Activated naive CD4-positive, alpha-beta T cell (primary cell): ENCODE measurements at places on chromosomes 5 and 9.

- DNase-seq = no peak
Observed at GRCh38 chr5:95763941-95764340, 32.8 kb downstream of the RHOBTB3 start.

DNA sequence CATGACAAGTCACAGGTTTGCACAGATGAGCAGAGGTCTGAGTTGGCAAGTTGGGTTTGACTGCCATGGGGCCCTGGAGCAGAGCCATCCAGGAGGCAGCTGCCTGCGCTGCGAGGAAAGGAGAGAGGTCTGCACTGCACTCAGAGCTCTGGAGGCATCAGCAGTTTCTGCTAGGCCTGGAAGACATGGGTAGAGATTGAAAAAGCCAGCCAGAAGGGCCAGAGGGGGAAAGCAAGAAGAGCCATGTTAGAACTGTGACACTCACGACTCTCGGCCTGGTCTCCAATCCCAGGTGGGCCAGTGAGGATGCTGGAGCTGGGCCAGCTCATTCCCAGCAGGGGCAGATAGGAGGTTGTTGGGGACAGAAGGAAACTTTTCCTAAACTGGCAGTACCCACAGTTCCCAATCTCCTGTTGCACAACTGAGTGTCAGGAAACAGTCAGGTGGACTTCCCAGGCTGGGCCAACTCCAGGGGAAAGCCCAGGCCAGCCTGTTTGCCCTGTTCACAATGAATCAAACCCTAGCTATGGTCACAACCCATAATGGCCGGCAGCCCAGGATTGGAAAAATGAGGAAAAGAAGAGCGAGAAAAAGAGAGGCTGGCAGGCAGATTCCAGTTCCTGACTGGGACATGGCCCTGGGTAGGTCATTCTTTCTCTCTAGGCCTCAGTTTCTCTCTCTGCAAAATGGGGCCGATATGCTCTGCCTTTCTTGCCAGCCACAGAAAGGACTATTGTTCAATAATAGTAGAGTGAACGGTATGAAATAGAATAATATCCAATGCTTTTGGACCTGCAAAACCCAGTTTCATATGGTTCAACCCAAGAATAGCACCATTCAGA, 7.8 kb upstream of the ORM1 start:
- no peak for DNase-seq

GRCh38 chr9:133507246-133507965, 17.4 kb downstream of the MYMK start:
- no peak for DNase-seq

DNA sequence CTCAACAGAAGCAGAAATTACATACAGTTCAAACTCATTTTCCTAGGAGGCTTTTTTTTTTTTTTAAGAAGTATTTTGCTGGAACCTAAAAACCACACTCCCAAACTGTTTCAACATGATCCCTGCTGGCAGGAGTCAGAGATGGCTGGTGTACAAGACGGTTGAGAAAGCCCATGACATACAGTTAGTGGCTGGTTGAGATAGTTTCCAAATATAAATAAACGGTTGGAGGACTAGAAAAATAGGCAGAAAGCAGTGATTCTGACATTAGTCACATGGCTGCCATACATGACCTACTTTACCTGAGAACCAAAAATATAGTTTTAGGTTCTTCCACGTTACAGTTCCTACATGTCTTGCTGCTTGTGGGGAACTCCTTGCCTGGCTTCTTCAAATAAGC, 31.7 kb upstream of the BASP1 start:
- no peak for DNase-seq

GRCh38 chr5:159855476-159856191, 60.6 kb upstream of the ADRA1B start:
- DNase-seq = no peak

GRCh38 chr5:163564321-163564938, 59.0 kb downstream of the MAT2B start:
- peak; percentile 29 for DNase-seq

- no peak for DNase-seq
Observed at GRCh38 chr5:95725937-95726810, 5.0 kb upstream of the RHOBTB3 start.

DNA sequence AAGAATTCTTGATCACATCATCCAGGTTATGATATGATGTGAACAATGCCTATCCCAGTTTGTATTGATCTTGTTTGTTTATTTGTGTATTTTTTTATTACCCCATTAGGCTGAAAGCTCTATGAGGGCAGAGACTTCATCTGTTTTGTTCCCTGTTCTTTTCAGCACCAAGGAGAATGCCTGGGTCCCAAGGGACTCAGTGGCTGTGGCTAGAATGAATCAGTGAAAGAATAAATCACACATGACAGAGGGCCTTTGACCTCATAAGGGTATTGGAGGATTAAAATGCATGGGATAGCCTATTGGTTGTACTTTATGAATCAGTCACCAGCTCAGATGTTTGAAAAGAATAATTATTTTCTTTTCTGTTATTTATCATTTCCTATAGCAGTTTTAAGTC, 292.2 kb downstream of the GAS1 start:
- DNase-seq = no peak

DNA sequence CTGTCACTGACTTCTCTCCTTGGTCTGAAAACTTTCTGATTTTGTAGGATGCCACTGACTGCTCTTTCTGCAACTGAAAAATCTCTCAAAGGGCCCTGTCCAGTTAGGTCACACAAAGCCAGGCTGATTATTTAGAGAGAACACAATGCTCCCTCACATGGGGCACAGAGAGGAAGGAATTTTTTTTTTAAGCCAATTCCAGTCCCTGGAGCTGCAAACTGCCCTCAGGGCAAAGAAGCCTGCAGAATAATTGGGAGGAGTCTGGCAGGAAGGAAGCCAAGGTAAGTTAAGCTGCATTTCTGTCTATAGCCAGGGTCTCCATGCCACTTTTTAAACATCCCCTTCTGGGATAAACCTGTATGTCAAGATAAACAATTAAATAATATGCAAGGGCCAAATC, 305.5 kb downstream of the ZSWIM6 start:
- no peak for DNase-seq

DNA sequence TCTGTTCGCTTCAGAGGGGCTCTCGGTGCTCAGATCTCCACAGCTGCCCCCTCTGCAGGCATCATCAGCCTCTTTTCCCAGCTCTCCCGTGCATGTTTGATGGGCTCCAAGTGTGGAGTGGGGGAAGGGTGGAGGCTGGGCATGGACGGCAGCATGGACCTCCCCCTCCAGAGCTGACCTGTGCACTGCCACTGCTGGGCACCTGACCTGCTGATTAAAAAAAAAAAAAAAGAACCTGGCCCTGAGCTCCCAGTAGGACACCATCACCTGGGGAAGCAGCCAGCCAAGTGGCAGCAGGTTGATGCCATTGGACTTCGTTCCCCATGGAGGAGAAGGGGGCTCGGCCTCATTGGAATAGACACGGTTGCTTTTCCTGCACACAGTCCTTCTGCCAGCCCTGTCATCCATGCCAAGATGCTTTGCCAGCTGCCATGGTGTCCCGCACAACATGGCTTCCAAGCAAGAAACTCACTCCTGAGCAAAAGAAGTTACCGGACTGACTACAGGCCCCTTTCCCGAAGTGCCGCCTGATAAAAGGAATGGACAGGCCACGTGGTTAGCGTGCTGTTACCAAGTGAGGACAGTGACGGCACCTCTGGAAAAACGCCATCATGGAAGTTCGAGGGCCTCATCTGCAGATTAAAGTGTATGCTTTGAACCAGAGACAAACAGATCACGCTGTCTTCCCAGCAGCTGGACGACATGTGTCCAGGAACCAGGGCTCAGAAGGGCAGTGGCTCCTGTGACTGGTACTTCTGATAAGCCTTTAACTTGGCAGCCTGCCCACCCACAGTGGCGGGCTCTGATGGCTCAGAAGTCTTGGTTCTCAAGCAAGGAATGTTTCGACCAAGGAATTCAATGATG, 14.7 kb upstream of the BRD3OS start:
- DNase-seq = no peak

DNA sequence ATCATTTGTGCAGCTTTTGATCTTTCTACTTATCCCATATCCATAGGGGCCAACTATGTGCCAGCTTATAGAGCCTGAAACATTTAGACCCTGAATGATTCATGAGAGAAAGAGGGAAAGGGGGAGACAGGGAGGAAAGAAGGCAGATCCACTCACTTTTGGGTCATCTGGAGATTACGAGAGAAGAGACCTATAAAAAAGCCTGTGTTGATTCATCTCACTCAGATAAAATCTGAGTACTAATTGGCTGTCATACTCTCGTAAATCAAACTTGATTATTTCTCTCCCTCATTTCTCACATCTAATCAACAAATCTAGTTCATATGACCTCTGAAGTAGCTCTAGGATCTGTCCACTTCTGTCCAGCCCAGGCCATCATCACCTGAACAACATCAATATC, 137.1 kb downstream of the ARL15 start:
- no peak for DNase-seq

DNA sequence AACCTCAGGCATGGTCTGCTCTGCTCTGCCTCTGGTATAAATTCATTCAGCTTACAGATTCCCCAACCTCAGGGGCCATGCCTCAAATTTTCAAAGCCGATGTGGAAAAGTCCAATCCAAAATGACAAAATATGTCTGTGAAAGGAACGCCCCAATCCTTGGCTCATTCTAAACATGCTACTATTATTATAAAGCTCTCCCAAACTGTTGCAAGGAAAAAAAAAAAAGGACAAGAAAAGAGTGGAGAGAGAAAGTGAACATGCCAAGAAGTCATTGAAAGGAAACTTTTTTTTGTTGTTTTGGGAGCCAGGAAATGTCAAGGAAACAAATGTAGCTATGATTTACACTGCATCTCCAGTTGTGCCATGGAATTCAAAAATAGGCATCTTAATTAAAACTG, 3.8 kb downstream of the COL23A1 start:
- DNase-seq = no peak

DNA sequence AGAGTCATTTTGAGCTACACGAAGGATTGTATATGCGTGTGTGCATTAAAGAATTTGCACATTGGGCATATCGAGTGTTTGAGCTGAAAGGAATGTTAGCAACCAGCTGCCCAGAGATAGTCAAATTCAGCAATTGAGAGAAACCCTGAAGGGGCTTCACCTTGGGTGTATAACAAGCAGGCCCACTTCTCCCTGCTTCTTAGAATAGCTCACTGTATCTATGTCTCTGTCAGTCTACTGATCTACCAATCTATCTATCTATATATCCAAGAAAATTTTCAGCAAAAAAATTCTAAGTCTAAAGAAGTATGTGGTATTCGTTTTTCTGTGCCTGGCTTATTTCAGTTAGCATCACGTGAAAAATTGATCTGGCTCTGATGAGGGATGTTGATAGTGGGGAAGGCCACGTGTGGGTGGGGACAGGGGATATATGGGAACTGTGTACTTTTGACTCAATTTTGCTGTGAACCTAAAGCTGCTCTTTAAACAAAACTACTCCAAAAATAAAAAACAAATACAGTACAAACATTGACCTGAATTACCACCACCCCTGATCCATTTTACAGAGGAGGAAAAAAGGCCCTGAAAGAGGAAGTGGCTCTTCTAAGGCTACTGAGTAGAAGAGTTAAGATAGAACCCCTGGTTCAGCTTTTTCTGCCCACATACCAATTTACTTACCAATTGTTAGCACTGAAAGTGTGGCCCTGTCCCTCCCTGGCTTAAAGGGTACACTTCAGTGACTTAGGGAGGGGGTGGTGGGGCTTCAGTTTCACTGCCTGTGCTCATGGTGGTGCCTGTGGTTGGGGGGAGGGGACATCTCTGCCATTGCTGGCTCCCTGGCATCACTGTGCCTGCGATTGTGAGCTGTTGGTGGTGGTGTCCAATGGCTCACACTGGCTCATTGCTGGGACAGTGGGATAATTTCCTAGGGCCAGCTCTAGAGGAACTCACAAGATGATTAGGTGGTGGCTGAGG, 141.8 kb downstream of the DOCK2 start:
- DNase-seq = no peak

- no peak for DNase-seq
Observed at GRCh38 chr9:14466429-14466818, 152.5 kb upstream of the NFIB start.

DNA sequence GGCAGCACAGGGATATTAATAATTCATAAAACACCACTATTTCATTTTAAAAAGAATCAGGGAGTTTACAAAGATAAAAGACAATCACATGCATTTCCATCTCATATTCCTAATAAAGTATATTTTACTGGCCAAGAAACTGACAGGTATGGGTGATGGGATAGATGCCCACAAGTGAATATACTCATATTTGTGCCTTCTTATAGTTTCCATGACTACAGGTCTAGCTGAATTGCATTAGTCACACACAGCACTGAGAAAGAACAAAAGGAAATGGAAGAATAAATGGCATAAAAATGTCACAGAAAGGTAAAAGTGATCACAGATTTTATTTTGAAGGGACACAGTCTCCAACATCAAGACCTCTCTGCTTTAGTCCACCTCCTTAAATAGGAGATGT, 193.5 kb downstream of the PLK2 start:
- DNase-seq = no peak

DNA sequence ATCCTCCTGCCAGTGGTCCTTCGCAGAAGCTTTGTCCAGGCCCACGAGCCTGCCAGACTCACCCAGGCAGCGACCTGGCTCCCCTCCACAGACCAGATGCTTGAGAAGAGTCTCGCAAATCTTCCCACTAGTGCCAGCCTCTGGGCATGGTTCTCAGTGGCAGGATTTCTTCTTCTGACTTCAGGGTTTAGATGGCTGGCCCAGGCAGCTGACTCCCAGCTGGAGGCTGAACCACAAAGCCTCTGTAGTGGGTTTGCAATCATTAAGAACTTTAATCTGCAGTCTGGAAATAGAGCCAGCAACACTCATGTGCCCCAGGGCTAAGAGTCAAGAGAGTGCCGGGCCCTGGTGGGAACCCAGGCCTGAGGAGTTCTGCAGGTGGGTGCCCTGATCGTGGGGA, 90.6 kb upstream of the ICE1 start:
- no peak for DNase-seq

DNA sequence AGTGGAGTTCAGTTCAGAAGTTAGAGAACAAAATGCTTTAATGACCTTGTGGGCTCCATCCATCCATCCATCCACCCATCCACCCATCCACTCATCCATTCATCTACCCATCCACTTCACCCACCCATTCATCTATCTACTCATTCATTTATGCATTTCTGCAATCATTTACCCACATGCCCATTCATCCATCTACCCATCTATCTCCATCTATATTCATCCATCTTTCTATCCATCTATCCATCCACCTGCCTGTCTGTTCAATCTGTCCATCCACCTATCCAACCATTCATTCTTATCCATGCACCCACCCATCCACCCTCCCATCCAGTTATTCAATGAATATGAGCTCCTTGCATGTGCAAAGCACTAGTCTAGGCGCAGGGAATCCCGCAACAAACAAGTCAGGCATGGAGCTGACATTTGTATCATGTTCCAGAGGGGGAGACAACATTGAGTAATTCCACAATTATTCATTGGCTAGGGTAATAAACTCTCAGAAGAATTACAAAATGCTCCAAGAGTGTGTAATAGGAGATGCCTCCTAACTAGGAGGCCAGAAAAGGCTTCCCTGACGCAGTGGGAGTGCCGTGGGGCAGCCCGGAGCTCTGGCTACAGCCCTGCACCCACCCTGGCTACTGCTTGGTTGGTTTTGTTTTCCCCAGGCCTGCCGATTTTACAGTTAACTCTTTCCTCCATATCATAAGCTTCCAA, 211.2 kb downstream of the NXNL2 start:
- no peak for DNase-seq
